C1 segment of cervical spinal cord (tissue), 14 donors: ENCODE measurements at places on chromosomes 16 and 17.

- no peak for DNase-seq
Measured at GRCh38 chr16:89038221-89038721, 55.4 kb upstream of the ACSF3 start.

DNA sequence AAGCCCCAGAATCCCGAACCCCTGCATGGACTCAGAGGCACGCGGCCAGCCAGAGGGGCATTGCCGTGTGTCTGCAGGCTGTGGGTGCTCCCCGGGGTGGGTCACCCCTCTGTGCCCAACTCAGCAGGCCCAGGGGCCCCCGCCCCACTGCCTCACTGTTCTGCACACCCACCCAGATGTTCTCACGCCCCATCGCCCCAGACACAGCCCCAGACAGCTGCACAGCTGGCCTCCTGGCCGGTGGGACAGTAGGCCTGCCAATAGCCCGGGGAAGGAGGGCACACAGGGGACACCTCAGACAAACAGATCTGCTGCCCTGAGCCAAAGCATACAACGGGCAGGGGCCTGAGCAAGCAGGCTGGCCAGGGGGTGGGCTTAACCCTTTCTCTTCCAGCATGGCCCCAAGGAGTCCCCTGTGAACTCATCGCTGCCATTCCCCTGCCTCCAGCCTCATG lies 27.6 kb upstream of the NXPH3 start:
- no peak for DNase-seq

DNA sequence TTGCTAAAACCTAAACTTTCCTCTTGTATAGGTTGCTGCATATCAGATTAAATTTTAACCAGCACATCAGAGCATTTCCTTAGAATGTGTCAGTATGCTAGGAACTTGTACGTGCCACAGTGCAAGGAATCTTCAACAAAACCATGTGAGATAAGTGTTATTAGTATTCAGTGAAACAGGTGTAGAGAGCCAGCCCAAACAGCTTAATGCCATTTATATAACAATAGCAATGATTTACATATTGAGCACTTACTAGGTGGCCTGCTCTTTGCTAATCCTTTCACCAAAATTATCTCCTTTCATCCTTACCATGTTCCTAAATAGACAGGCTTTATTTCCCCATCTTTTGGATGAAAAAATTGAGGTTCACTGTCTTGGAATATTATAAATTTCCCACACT lies 485.7 kb downstream of the HS3ST4 start:
- no peak for DNase-seq

DNA sequence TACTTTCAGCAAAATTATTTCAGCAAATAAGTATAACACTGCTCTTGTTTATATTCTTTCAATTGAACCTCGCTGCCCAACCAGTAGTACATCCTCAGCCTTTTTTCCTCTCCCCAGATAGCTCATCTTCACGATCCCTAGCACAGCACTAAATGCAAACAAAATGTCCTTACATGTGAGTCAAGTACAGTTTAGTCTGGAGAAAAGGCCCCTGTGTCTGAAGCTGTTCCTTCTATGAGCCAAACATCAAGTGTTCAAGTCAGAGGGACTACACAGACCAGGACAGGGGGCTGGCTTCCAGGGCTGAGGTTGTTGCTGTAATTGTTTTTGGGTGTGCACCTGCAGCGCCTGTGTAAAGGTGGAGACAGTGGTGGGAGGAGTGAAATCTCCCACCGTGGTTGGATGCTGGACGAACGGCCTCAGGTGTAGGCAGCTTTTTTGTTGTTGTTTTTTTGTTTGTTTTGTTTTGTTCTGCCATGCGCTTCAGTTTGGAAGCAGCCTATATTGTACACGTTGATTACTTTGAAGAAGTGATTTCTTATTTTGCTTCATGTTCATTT lies 147.1 kb downstream of the PRKCA start:
- no peak for DNase-seq

- no peak for DNase-seq
Measured at GRCh38 chr16:69448470-69449193, 24.2 kb downstream of the CYB5B start.

GRCh38 chr16:77612596-77612995 lies 109.7 kb upstream of the NUDT7 start:
- DNase-seq, result no peak

- DNase-seq, result no peak
Measured at GRCh38 chr17:82324566-82325285, 7.3 kb upstream of the CD7 start.

DNA sequence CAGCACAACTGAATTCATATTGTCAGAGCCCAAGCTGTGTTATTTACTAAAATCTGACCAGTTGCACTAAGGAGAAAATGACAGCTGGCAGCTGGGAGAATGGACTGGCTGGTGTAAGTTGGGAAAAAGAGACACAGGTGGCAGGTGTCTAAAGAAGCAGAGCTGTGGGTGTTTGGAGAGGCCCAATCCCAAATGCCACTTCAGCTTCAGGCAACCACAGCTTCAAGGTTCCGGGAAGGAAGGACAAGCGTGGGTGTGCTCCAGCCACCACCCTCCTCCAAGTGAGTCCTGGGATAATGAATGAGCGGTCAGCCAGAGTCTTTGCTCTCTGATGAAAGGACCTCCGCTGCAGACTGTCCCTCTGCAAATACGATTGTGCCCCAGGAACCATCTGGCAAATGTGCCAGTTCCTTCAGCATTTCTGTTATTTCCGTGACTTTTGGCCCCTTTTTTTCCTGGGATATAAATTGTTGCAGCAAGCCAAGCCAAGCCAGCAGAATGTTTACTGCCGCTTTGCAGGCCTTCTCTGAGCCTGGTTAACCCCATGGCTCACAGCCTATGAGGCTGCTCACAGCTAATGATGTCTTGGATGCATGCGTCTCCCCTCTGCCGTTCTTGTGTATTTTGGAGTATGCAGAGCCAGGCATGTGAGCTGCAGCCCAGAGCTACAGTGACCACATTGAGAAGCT lies 9.5 kb upstream of the RHBDL3 start:
- DNase-seq, result no peak

DNA sequence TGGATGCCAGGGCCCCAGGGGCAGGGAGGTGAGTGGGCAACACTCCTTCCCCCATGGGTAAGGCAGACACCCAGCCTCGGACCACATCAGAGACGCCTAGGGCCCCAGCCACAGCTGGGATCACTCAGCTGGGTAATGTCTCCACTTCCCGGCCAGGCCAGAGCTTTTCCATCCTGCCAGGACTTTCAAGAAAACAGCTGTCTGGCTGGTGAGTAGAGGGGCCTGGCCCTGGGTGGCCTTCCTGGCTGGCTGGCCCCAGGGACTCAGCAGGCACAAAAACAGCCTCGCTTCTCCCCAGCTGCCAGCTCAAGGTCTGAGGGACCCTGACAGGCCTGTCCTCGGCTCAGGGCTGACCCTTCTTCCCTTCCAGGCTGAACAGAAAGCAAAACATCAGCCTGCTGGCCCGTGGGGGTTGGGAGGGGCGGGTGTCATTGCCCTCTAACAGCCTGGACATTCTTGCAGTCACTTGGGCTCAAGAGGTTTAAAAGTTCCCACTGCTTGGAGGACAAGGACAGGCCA lies 45.3 kb upstream of the JPH3 start:
- no peak for DNase-seq

- DNase-seq, result no peak
Measured at GRCh38 chr17:48134912-48135480, 27.4 kb downstream of the SNX11 start.

DNA sequence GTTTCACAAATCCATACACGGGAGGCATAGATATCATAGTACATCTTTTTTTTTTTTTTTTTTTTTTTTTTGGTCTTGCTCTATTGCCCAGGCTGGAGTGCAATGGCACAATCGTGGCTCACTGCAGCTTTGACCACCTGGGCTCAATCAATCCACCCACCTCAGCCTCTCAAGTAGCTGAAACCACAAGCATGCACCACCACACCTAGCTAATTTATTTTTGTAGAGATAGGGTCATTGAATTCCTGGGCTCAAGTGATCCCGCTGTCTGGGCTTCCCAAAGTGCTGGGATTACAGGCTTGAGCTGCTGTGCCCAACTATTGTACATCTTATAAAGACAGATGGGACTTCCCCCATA lies 3.5 kb upstream of the RAPGEFL1 start:
- no peak for DNase-seq

GRCh38 chr17:44043272-44043696 lies 23.2 kb downstream of the LSM12 start:
- DNase-seq, result no peak

- DNase-seq, result no peak
Measured at GRCh38 chr17:43690624-43691316, 29.0 kb upstream of the MEOX1 start.

DNA sequence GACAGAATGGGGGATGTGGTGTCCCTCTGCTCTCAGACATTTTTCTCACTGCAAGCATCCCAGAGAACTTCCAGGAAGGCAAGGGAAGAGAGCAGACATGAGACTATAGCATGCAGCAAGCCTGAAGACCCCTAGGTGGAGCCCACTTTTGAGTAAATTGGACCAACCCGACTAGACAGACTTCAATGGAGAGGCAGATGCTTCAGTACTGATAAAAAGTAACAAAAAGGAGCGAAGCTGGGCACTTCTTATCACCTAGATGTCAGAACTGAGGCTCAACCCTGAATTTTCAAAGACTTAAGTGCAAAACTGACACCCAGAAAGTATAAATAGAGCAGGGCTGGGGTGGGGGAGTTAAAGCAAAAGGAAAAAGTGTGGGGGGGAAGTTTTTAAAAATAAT lies 130.8 kb downstream of the PMP22 start:
- DNase-seq, result no peak

DNA sequence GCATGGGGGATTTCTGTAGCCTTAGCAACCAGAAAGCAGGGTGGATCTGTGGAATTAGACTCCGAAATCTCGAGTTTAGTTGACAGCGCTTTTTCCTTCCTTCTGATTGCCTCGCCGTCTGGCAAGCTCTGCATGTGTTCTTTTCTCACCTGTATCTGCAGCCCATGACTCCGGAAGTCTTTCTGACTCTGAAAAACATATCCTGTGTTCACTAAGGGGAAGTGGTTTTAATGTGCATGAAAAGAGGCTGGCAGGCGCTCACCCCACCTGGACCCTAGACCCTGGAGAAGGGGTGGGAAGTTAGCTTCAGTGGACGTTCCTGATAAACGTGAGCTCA lies 158.5 kb downstream of the RPTOR start:
- DNase-seq, result no peak

DNA sequence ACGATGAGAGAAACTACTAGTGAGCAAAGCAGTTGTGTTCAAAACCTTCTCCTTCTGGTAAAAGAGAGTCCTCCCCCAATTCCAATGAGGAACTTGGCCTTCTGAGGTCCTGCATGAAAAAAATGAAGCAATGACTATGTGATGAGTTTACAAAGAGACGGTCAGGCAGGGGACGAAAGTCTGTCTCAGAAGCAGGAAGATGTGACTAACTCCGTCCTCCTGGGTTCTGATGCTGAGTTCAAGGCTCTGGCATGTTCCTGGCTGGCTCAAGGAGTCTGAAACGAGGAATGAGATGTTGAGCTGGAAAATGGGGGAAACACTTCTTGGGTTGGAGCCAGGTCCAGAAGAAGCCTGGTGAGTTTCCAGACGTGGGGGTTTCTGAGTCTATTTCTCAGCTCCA lies 129.6 kb downstream of the CPPED1 start:
- no peak for DNase-seq

DNA sequence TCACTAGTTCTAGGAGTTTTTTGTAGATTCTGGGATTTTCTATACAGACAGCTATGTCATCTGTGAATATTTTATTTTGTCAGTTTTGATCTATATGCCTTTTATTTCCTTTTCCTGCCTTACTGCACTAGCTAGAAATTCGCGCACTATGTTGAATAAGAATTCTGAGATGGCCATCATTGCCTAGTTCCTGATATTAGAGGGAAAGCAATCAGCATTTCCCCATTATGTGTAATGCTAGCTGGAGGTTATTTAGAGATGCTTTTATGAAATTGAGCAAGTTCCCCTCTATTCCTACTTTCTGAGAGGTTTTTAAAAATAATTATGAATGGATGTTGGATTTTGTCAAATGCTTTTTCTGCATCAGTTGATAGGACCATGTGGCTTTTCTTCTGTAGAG lies 23.8 kb downstream of the MPRIP start:
- DNase-seq, result no peak

DNA sequence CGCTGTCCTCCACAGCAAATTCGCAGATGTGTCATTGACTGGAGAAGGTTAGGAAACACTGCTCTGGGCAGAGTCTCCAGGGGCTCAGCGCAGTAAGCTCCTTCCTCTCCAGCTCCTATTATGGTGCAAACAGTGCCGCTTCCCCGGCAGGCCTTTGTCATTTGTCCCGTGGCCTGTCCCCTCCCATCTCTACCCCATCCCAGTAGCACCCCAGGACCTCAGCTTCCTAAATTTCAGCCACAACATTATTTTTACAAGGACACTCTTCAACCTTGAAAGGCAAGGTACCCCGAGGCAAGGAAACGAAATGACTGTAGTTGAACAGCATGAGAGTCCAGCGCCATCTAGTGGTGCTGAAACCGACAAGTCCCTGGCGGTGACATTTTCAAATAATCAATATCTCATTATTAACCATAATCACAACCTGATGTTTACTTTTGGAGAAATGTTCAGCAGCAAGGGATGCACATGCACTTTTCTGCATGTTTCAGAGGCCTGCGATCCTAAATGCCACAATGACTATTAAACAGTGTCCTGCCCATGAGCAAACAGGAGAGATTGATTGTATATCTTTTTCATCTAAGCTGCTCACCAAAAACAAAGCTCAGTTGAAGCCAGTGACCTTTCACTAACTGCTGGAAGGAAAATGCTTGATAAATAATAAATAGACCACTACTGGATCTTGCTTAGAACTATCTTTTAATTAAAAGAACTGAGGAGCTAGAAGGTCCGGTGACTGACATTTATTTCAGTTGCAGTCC lies 16.5 kb downstream of the MRPS23 start:
- DNase-seq, result no peak

DNA sequence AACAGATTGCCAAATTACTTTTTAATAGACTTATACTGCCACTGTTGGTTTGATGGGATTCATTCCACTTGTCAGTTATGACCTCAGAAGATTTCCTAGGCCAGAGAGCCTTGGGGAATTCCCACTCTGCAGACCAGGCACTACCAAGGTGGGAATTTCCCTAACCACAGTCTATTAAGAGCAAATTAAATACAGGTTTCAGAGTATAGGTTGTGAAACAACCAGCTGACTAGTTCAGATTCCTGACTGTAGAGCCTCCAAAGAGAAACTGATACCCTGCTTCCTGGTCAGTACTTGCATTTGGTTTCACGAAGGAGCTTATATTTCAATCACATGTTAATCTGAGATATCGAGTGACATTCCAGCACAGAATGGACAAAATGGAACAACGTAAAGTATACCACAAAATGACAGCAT lies 186.5 kb downstream of the STX8 start:
- no peak for DNase-seq

GRCh38 chr17:56891751-56892150 lies 22.1 kb downstream of the TRIM25 start:
- DNase-seq, result no peak

DNA sequence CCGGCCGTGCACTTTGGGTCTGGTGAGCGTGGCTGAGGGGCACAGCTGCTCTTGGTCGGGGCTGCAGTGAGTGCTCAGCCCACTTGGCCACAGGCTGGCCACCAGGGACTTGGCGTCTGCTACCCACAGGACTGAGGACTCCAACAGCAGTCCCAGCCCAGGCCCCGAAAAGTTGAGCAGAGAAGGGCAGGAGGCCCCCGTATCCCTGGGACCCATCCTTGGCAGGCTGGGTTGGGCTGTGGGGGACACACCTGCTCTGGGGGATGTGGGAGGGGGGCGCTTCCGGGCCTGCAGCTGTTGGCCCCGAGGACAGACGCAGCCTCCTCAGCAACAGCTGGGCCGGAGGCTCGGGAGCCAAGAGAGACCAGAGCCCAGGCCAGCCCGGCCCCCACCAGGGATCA lies 19.4 kb upstream of the SSTR5 start:
- no peak for DNase-seq

GRCh38 chr16:4194661-4195060 lies 47.2 kb downstream of the SRL start:
- DNase-seq, result no peak
